ENCODE measurements at places on chromosomes 16 and 17. TPM values are rescaled to one million over a fixed set of nuclear protein-coding genes. Genes with fewer than 3 reads are reported as not detected.

Gene MYH11
- total RNA-seq: 0.88 TPM

Gene TRPV2
- total RNA-seq: 1.1 TPM

Gene SLC4A1
- total RNA-seq: 0.13 TPM

Gene LPO
- total RNA-seq: 0.11 TPM

Gene RFFL
- total RNA-seq: 21.1 TPM

Gene SRL
- not detected for total RNA-seq

Gene FBXW10B
- not detected for total RNA-seq

Gene CA10
- total RNA-seq: 0.37 TPM

Gene HOXB13
- not detected for total RNA-seq

Gene WFIKKN2
- total RNA-seq: 1.1 TPM

- peak within 1 kb of the TSS; percentile 78 for H3K4me3 ChIP-seq
- DNase-seq: peak; percentile 71
- H3K27me3 ChIP-seq: peaks cover 2% of the 10 kb centered on the region
- H3K36me3 ChIP-seq: no peaks in the 10 kb centered on the region
These were observed at the start of gene GNAO1 for GRCh38 chr16:56191156-56191815. TSS of gene GNAO1 (plus strand) at chr16:56191489. CDS start at chr16:56192236, 747 bp downstream.

- no peak overlapping the region for H3K4me3 ChIP-seq
- H3K4me1 ChIP-seq: no peaks in the 10 kb centered on the region
- DNase-seq: peak; percentile 83
- no peak overlapping the region for H3K27ac ChIP-seq
- H3K27me3 ChIP-seq: no peaks in the 10 kb centered on the region
- no peaks in the 10 kb centered on the region for H3K36me3 ChIP-seq
These were observed 4.6 kb upstream of the TAF15 start for GRCh38 chr17:35804658-35805192.

- H3K4me1 ChIP-seq: no peaks in the 10 kb centered on the region
- no peaks in the 10 kb centered on the region for H3K36me3 ChIP-seq
- no peaks in the 10 kb centered on the region for H3K27me3 ChIP-seq
- peak; percentile 24 for DNase-seq
- H3K4me3 ChIP-seq: no peak overlapping the region
These were observed 6.5 kb upstream of the RBFOX3 start for GRCh38 chr17:79617304-79617703.

DNA sequence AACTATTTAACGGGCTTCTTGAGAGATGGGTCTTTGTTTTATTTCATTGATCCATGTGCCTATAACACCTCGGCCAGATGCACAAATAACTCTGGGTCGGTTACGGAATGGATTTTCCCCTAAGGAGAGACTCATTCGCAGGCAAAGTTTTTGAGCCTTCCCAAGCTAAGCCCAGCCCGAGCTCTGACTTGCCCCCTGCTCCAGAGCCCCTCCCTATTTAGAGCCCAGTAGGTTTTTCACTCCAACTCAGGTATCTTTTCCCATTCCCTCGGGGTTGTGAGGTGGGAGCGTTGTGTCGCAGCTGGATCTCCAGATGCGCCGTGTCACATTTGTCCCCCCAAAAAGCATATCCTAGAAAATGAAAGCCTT, 812 bp upstream of the MYOCD start:
- no peaks in the 10 kb centered on the region for H3K36me3 ChIP-seq
- peaks cover 3% of the 10 kb centered on the region for H3K27me3 ChIP-seq
- H3K27ac ChIP-seq: no peak overlapping the region
- DNase-seq: no peak
- no peaks in the 10 kb centered on the region for H3K4me1 ChIP-seq

DNA sequence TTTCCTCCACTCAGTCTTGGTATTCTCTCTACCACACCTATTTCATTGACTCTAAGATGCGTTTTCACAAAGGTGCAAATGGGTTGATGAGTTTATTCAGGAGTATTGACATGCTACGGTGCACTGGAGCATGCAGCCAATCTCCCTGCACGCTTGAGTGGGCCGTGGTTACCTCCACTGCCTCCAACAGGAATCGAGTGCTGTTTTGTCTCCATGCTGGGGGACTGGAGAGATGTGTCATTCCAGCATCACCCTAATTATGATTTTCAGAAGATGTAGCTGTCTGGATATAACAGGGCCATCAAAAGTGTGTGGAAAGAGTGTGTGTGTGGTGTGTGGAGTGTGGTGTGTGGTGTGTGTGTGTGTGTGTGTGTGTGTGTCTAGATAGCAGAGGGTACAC, 351.6 kb upstream of the ZFHX3 start:
- no peak overlapping the region for H3K4me3 ChIP-seq
- no peaks in the 10 kb centered on the region for H3K27me3 ChIP-seq
- no peaks in the 10 kb centered on the region for H3K36me3 ChIP-seq
- no peaks in the 10 kb centered on the region for H3K4me1 ChIP-seq

DNA sequence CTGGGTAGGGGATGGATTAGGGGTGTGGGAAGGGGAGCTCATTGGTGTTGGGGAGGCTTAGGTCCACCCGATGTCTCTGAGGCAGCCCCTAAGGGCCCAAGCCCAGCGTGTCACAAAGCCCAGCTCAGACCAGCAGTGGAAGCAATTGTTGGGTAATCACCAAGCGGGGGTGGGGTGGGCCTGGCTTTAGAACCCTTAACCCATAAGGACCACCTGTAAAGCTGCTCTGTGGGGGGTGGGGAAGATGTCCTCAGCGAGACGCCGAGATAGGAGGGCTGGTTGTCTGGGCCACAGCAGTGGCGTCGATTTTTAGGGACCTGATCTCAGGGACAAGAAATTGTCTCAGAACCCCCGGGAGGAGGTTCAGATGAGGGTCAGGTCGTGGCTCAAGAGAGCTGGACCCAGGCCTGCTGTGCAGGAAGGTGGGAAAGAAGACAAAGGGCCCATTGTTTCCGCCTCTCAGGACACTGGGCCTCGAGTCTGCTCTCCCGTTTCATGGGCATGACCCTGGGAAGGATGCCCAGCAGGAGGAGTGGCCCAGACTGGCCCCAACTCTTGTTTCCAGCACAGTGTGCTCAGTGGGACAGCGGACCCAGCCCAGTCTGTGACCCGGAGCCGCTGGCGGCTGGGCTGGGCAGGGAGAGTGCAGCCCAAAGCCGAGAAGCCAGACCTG, 15.9 kb downstream of the ST6GALNAC2 start:
- H3K4me3 ChIP-seq: no peak overlapping the region
- H3K4me1 ChIP-seq: no peaks in the 10 kb centered on the region
- H3K27ac ChIP-seq: no peak overlapping the region

GRCh38 chr16:88878967-88879787, 12.7 kb upstream of the PABPN1L start:
- no peaks in the 10 kb centered on the region for H3K4me1 ChIP-seq
- H3K27me3 ChIP-seq: no peaks in the 10 kb centered on the region

GRCh38 chr16:88806491-88807111, 3.0 kb downstream of the CDT1 start:
- H3K4me3 ChIP-seq: no peak overlapping the region
- DNase-seq: no peak
- H3K36me3 ChIP-seq: peaks cover 55% of the 10 kb centered on the region
- H3K4me1 ChIP-seq: no peaks in the 10 kb centered on the region
- H3K27ac ChIP-seq: no peak overlapping the region
- no peaks in the 10 kb centered on the region for H3K27me3 ChIP-seq

DNA sequence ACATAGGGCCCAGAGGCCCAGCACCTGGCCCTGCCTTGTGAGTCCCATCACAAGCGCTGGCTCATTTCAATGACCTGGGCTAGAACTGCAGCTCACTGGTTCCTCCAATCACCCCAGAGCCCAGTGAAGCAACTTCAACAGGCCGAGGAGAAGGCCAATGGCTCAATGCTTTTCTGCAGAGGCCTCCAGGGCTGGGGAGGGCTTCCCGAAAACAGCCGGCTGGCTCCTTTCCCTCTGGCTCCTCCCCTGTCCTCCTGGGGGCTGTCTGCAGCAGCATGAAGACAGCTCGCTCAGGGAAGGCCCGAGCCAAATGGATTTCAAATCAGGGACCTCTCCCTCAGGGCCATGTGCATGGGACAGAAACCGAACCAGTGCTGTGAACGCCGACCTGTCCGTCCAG, 121.6 kb downstream of the ZNF423 start:
- H3K36me3 ChIP-seq: peaks cover 19% of the 10 kb centered on the region
- no peak overlapping the region for H3K27ac ChIP-seq
- DNase-seq: no peak
- H3K4me1 ChIP-seq: no peaks in the 10 kb centered on the region
- H3K4me3 ChIP-seq: no peak overlapping the region
- no peaks in the 10 kb centered on the region for H3K27me3 ChIP-seq

DNA sequence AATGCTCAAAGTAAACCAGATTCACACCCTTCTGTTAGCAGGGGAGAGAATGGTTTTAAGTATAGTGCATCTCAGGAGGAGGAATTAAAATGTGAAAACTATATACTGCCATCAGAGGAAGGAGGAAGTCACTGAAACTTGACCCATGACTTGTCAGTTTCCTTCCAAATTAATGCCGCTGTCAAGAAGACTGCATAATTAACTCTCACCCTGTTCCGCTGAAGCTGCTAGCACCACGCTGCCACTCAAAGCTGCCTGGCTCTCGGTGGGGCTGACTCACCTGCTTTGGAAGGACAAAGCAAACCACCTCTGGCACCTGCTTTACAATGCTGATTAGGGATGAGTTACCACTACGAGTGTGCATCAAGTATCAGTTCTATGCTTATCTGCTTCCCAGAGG, 37.8 kb upstream of the ULK2 start:
- H3K4me3 ChIP-seq: no peak overlapping the region
- DNase-seq: no peak
- no peak overlapping the region for H3K27ac ChIP-seq
- peaks cover 28% of the 10 kb centered on the region for H3K36me3 ChIP-seq
- no peaks in the 10 kb centered on the region for H3K4me1 ChIP-seq

DNA sequence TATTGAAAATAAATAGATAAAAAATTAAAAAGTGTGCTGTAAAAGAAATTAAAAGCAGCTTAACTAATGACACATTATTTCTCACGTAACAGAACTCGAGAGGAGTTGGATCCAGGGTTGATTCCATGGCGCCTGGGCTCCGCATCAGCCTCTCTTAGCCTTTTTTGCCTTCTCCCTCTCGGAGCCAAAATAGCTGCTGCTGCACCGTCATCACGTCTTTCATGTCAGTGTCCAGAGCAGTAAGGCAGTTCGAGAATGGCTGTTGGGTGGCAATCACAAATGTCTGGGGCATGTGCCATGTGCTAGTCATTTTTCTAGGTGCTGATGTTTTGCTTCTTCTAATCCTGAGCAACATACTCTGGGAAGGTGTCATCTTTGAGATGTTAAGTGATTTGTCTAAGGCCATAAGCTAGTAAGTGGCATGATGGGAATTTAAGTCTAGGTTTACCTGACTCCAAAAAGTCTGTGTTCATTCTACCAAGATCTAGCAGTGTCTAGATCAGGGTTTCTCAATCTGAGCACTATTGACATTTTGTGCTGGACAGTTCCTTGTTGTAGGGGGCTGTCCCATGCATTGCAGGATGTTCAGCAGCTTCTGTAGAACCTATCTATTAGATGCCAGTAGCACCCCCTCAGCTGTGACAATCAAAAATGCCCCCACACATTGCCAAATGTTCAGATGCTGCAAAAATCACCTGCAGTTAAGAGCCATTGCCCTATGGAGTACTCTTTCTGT, 280.4 kb downstream of the HAPSTR1 start:
- no peaks in the 10 kb centered on the region for H3K4me1 ChIP-seq
- H3K4me3 ChIP-seq: no peak overlapping the region
- no peak overlapping the region for H3K27ac ChIP-seq
- no peak for DNase-seq
- H3K27me3 ChIP-seq: no peaks in the 10 kb centered on the region

- H3K27me3 ChIP-seq: no peaks in the 10 kb centered on the region
- no peaks in the 10 kb centered on the region for H3K36me3 ChIP-seq
- no peak overlapping the region for H3K4me3 ChIP-seq
These were observed 36.4 kb upstream of the CCDC182 start for GRCh38 chr17:57781386-57782061.

DNA sequence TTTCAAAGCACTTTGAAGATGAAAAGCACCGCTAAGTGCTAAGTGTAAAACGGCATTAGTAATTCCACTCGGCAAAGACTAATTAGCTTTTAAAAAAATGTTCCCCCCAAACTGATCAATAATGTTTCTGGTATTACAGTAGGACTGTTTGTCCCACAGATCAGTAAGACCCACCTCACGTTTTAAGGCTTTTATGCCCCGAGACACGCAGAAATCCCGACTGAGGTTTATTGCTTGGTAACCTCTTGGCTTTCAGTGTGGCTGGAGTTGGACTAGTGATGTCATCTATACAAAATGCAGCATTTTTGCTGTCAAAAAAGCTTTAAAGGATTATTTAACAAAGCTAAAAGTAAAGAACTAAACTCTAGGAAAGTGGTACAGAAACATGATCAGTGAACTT, 414.6 kb upstream of the PSMD7 start:
- H3K4me3 ChIP-seq: no peak overlapping the region
- H3K4me1 ChIP-seq: no peaks in the 10 kb centered on the region
- DNase-seq: no peak
- H3K27me3 ChIP-seq: no peaks in the 10 kb centered on the region

GRCh38 chr16:88941913-88942909, 34.8 kb downstream of the CBFA2T3 start:
- no peaks in the 10 kb centered on the region for H3K4me1 ChIP-seq
- H3K27me3 ChIP-seq: peaks cover 8% of the 10 kb centered on the region
- H3K4me3 ChIP-seq: peak overlapping the region; percentile 76
- peak; percentile 74 for DNase-seq
- H3K36me3 ChIP-seq: no peaks in the 10 kb centered on the region

GRCh38 chr16:67562526-67562917, at the start of gene CTCF:
TSS of gene CTCF (plus strand) at chr16:67562526. CDS start at chr16:67610833, 48,307 bp downstream.
- H3K27me3 ChIP-seq: no peaks in the 10 kb centered on the region
- H3K36me3 ChIP-seq: peaks cover 4% of the 10 kb centered on the region
- peak within 1 kb of the TSS; percentile 88 for H3K4me3 ChIP-seq
- DNase-seq: peak; percentile 79
- H3K27ac ChIP-seq: peak within 1 kb of the TSS; percentile 78

- H3K4me3 ChIP-seq: no peak overlapping the region
- no peaks in the 10 kb centered on the region for H3K27me3 ChIP-seq
- H3K27ac ChIP-seq: no peak overlapping the region
- H3K4me1 ChIP-seq: no peaks in the 10 kb centered on the region
- H3K36me3 ChIP-seq: peaks cover 6% of the 10 kb centered on the region
These were observed 1723.6 kb downstream of the TP53TG3F start for GRCh38 chr16:35182943-35183550.

GRCh38 chr17:66627985-66628384, 206.9 kb upstream of the CACNG5 start:
- no peak for DNase-seq
- no peak overlapping the region for H3K27ac ChIP-seq
- no peaks in the 10 kb centered on the region for H3K27me3 ChIP-seq
- H3K4me3 ChIP-seq: no peak overlapping the region
- no peaks in the 10 kb centered on the region for H3K4me1 ChIP-seq
- H3K36me3 ChIP-seq: no peaks in the 10 kb centered on the region

- H3K4me3 ChIP-seq: no peak overlapping the region
- no peaks in the 10 kb centered on the region for H3K27me3 ChIP-seq
- no peak for DNase-seq
- no peaks in the 10 kb centered on the region for H3K36me3 ChIP-seq
These were observed 32.7 kb downstream of the COX10 start for GRCh38 chr17:14101976-14102375.

DNA sequence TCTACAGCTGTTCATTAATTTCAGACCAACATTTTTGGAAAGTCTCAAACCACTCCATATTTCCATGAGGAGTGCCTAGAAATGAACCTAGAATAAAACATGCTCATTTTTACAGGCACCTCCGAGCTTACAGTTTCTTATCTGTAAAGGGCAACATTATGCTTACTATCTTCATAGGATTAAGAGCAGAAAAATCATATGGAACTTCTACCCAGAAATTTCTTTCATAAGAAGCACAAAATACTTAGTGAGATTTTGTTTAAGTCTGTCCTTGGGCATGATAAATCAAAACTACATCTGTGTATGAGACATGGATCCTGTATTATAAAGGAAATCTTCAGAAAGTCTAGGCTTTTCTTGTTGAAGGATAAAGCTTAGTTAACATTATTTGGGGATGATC, 187.4 kb downstream of the CA10 start:
- no peaks in the 10 kb centered on the region for H3K27me3 ChIP-seq
- no peak overlapping the region for H3K4me3 ChIP-seq
- no peak for DNase-seq
- no peaks in the 10 kb centered on the region for H3K36me3 ChIP-seq
- no peaks in the 10 kb centered on the region for H3K4me1 ChIP-seq

All from H9 (cell line).